ENCODE measurements at places on chromosomes 2 and 18.

DNA sequence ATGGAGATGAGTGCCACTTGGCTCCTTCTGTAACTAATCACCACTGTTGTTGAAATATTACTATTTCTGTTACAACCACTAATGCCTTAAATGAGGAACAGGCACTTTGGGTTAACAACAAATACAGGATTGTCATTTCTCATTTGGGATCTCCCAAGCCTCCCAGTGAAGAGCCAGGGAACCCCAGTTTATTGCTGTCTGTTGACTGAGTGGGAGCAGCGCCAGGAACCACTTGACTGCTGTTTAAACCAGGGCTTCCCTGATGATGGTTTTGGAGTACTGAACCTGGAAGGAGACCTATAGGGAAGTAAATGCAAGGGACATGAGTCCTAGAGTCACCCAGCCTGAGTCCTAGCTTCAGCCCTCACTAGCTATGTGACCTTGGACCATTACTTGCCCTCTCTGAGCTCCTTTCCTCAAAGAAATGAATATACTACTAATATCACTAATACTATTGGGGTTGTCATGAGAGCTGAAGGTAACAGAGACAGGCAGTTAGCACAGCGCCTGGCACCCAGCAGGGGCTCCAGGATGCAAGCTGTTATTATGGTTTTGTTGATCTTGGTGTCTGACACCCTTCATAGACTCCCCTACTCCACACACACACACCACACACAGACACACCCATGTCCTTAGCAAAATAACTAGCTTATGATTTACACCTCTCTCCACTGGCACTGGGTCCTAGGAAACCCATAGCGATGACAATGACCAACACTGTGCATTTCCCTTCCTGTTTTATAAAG, 104.2 kb upstream of the FZD7 start:
- no peak for DNase-seq

- peak; percentile 6 for DNase-seq
Measured at GRCh38 chr2:19868701-19869580, 32.8 kb downstream of the TTC32 start.

GRCh38 chr2:218290316-218291261, 1.7 kb downstream of the TMBIM1 start:
- no peak for DNase-seq

DNA sequence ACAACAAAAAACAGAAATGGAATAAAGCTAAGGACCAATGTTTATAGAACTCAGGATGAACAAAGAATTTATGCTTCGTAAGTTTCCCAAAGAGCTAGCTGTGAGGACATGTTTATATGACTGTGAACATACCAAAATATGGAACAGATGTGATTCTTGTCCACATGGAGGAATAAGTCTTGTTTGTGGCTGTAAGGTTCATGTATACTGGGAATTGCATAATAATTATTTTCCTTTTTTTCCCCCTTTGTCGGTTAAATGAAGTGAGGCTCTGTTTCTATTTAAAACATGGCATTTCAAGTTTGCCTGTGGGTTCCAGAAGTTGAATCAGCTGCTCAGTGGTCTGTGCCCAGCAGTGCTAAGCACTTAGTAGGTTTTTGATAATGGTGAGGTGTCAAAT, 108.1 kb downstream of the FHOD3 start:
- DNase-seq, result no peak

DNA sequence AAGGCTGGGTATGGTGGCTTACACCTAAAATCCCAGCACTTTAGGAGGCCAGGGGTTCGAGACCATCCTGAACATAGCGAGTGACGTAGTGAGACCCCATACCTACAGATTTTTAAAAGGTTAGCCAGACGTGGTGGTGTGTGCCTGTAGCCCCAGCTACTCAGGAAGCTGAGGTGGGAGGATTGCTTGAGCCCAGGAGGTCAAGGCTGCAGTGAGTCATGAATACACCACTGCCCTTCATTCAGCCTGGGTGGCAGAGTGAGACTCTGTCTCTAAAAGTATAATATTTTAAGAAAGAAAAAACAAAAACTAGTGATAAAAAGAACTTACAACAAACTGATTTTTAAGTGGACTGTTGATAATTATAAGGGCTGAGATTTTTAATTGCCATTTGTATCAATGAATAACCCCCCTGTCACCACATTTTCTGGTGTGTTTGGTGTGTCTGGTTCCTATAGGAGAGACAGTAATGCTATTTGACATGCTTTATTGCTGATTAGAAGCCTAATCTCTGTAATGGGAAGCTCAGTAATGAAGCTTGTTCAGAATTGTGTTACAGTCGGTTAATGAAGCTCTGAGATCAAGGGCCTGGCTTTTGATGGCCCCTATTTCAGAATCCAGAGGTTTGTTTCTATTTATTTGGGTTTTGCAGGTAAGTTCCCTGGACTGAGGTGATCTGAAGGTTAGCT, 147.0 kb downstream of the NEDD4L start:
- DNase-seq, result no peak

GRCh38 chr18:49677081-49677480, 115.2 kb downstream of the LIPG start:
- DNase-seq, result no peak

GRCh38 chr2:70943205-70943871, 7.6 kb downstream of the ATP6V1B1 start:
- DNase-seq, result no peak

DNA sequence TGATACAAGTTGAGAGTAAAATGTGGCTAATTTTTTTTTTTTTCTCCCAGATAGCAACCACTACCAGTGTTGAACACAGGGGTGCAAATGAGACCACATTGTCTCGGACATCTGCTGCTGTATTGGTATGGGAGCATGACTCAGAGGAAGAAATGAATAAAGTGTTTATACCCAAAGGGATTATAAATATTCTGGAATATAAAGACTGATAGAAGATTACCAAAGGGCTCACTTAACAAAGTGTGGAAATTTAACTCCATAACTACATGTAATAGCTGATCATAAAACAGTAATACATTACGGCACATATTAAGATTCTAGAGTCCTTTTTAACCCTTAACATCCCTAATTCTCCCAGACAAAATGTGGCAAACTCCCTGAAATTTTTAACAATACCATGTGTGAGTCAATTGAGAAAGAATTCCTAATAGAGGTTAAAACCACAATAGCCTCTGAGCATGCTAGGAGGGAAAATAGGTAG, 1023.0 kb upstream of the ACVR2A start:
- no peak for DNase-seq

GRCh38 chr2:46336283-46336959, 39.2 kb downstream of the EPAS1 start:
- no peak for DNase-seq

DNA sequence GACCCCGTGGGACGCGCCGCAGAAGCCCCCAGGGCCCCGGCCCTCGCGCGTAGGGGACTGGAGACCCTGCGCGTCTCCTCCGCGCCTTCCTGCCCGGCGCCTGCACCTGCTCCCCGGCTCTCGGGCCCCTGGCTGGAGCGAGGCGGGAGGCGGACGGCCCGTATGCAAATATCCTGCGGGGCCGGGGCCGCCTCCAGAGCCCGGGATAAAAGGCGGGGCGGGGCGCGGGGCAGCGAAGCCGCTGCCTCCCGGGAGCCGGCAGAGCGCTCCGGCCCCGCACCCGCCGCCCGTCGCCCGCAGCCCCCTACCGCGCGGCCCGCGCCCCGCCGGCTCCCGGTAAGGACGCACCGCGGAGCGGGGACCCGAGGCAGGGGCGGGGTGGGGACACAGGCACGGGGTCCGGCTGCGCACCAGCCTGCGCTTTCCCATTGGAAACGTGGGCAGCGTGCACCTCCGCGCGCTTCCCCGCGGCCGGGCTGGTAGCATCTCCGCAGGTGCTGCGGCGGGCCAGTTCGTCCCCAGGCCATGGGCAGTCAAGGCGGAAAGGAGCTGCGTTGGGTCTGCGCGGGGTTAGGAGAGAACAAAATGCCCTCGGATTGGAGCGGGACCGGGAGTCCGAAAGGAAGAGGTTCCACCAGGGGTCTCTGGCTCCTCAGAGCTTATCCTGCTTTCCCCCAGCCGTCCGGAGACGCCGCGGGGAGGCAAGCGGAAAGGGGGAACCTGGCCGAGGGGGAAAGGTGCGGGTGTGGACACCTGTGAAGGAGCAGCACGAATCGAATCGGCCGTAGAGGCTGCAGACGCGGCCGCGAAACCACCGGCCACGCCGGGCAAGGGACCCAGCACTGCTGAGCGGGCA, at the start of gene ATP6V1C2:
ATP6V1C2 (plus strand) TSS at position 235 of the 856 bp plus-strand sequence. CDS start 1,220 bp downstream, outside the sequence.
- DNase-seq, result no peak

DNA sequence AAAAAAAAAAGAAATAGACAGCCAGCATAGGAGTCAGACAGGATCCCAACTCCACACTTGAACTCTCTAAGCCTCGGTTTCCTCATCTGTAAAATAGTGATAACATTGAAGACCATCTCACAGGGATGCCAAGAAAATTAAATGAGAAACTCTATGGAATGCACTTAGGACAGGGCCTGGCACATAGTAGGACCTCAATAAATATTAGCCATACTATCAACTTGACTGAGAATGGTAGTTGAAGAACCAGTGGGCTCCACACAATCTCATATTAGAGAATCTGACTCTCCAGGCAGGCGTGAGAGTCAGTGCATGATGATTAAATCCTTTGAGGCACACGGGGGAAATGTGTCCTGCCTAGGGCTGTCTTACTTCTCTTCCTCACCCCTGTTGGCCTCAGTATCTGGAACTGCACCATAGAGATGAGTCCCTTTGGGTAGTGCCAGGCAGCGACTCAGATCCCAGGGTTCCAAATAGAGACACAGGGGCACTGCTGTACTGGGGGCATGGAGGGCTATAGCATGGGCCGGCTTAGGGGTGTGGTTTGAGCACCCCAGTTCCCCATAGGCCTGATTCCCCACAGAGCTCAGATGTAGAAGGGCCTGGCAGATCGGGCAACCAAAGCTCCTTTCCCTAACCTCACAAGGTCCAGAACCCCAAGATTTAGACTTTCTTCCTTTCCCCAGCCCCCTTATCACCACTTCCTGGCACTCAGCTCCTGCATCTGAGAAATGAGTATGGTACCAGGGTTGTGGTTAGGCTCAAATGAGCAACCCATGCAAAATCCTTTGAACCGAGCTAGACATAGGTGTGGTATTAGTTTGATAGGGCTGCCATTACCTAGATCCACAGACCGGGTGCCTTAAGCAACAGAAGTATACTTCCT, 51.3 kb upstream of the CAB39 start:
- no peak for DNase-seq

GRCh38 chr2:210480079-210480478, 3.5 kb upstream of the LANCL1 start:
- no peak for DNase-seq

DNA sequence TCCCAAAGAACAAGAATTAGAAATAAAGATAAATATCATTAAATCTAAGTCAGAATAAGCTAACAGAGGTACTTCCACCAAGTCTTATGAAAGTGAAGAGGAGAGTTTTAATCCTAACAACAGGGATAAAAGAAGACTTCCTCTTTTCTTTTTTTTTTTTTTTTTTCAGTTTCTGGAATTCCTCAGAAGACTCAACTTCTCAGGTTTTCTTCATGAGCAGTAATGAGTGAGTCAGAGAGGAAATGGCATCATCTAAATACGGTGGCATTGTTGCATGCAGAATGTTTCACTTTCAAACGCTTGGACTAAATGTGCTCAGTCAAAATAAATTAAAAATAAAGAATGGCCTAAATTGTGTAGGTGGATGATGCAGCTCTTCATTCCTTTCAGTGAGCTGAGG, 45.6 kb upstream of the ARHGAP15 start:
- DNase-seq, result no peak

DNA sequence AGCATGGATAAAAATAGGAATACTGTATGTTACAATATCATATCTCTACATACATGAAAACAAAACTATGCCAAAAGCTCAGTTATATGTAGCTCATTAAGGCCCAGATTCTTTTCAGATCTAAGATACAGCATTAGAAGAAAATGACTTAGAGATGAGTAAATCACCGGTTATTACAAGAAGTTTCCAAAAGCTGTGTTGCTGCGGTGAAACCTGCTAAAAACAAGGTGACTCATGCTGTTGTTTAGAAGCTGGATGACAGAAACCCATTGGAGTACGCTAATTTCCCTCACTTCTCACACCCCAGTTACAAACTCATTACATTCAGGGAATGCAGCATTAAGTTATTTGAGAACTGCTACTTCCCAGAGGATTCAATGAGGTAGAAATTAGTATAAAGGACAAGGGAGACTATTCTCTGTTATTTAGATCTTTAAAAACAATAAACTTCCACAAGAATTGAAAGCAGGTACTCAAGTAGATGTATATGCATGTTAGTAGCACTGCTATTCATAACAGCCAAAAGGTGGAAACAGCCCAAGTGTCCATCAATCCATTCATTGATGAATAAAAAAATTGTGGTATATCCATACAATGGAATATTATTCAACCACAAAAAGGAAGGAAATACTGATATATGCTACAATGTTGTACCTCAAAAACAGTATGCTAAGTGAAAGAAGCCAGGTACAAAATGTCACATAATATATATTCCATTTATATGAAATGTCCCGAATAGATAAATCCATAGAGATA, 32.6 kb downstream of the RBKS start:
- DNase-seq, result no peak

DNA sequence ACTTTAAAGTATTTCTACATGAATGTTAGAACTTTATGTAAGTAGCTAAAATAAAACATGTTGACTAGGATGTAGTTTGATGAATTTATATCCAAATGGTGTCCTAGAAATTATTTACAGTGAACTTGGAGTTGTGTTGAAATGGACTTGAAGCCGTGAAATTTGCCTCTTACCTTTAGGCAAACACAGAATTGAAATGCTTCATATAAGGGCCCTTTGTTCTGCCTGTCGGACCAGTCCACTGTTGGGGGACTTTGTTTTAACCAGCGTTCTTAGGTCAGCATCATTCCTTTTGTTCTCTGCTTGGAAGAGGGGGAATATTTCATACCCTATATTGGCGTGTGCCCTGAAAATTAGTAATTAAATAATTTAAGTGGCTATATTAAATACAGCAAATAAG, 18.3 kb downstream of the RAB12 start:
- DNase-seq, result no peak

- DNase-seq, result no peak
Measured at GRCh38 chr2:32591669-32592463, 36.0 kb upstream of the TTC27 start.

GRCh38 chr2:117989854-117990438, 23.9 kb downstream of the CCDC93 start:
- no peak for DNase-seq

GRCh38 chr2:216594081-216594480, 39.1 kb upstream of the IGFBP2 start:
- DNase-seq, result no peak

DNA sequence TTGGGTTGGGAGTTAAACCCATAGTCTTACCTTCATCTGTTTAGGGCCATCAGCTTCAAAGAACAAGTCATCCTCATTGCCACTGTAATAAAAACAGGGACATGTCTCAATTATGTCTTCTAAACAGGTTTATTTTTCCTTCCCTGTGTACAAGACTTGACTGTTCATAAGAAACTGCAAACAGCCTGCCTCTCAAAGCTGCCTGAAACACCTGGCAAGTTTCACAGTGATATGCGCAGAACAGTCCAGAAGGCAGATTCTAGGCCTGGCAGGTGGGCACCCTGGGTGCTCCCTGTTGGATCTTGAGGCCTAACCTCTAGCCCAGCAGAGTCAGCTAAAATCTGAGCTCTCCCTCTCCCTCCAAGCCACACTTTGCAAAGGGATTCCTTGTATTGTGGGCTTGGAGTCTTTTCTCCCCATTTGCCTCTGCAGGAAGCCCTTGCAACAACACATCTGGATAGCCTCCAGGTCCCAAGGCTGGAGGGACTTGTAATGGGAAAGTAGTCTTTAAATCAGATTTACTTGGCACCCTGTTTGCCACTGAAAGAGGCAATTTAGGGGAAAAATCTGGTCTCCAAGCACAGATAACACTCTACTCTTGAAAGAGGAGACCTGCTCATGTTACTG, 930 bp downstream of the IL1B start:
- no peak for DNase-seq

- no peak for DNase-seq
Measured at GRCh38 chr18:27712066-27712465, 464.9 kb downstream of the CDH2 start.

GRCh38 chr2:121074293-121074932, 210.6 kb downstream of the TFCP2L1 start:
- no peak for DNase-seq

Data from stimulated activated CD8-positive, alpha-beta memory T cell treated with anti-CD3 and anti-CD28 coated beads, Interleukin-15, amount 100 ng/mL, for 24 hours (primary cell).